T-helper 22 cell (primary cell): ENCODE measurements at places on chromosomes 11 and 22.

DNA sequence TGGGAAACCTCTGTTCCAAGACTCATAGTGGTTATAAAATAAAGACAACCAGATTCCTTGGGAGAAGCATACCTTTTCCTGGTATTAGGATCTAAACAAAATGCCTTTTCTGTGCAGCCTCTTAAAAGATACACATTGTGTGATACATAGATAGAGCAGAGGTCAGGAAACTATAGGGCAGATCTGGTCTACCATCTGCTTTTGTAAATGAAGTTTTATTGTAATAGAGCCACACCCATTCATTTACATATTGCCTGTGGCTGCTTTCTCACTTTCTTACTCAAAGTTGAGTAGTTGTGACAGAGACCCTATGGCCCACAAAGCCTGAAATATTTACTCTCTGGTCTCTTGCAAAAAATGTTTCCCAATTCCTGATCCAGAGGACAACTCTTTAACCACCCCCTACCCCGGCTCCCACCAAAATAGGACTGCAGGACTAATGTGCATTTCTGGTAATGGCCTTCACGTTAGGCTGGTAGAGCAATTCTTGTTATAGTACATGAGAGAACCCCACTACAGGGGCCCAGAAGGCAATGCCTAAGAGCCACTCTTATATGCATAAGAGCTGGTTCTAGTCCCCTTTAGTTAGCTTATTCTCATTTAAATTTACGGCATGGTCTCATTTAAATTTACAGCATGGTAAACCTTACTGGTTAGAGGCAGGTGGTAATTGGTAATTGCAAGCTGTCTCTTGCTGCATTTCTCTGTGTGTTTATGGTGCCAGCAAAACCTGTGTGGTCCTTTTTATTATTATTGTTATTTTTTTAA lies 76.8 kb upstream of the YWHAH start:
- DNase-seq: no peak

GRCh38 chr22:46370584-46371291 lies 35.2 kb downstream of the TRMU start:
- DNase-seq: no peak

- no peak for DNase-seq
These were observed 18.4 kb downstream of the YDJC start for GRCh38 chr22:21611210-21611977.

GRCh38 chr11:48142889-48143288 lies 73.7 kb upstream of the OR4B1 start:
- no peak for DNase-seq

DNA sequence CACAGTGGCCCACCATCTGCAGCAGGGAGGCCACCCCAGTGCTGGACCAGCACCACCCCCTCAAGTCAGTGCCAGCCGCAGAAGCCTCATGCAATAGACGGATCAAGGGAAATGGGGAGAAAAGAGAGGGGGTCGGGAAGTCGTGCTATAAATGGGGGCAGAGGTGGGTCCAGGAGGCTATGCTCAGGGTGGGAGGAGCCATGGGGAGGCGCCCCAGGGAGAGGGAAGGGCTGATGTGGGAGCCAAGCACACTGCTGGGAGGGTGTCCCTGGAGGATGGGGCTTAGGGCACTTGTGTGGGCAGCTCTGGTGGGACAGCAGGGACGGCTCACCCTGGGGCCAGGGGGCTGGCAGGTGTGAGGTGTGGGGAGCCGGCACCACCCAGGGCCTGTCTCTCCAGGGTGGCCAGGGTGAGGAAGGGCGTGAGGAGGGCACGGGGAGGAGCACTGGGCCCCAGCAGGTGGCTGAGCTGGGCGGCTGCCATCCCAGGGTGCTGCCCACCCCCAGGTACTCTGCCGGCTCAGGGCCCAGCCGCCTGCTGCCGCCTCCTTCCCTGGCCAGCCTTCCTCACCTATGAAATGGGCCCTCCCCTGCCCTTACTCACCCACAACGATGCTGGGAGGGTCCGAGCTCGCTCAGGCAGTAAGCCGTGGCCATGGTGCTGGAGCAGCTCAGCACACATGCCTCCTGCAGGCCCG lies 18.0 kb downstream of the PHLDA2 start:
- no peak for DNase-seq

DNA sequence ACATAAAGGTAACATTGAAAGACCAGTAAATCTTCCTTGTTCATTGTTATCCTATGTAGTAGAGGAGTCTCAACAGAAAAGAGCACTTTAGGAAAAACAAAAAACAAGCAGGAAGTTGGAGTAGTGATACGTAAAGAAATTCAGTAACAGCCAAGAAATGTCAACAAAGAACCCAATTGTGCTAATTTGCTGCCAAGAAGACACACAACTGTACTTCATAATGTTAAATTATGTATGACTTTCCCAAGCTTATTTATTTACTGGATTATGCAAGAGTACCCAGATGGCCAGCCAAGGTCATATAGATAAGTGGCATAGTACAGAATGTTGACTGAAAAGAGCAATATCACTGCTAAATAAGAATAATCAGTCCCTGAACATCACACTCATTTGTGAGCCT lies 264.7 kb upstream of the CCDC179 start:
- DNase-seq: no peak

- DNase-seq: no peak
These were observed 286.7 kb upstream of the CCDC90B start for GRCh38 chr11:83572581-83573496.

- no peak for DNase-seq
These were observed 293.5 kb downstream of the TMEM135 start for GRCh38 chr11:87331273-87331672.

DNA sequence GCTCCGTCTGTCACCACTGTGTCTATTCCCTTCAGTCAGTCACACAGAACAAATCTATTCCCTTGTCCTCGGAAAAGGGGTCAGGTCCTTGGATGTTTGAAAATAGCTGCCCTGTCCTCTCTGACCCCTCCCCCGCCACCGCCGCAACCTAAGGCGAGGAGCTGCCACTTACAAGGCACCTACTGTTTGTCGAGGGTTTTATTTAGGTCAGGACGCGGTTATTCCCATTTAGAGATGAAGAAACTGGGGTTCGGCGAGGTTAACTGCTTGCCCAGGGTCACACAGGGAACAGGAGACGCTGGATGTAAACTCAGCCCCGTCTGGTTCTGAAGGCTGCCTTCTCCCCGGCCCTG lies 1468.1 kb downstream of the BRD1 start:
- no peak for DNase-seq

DNA sequence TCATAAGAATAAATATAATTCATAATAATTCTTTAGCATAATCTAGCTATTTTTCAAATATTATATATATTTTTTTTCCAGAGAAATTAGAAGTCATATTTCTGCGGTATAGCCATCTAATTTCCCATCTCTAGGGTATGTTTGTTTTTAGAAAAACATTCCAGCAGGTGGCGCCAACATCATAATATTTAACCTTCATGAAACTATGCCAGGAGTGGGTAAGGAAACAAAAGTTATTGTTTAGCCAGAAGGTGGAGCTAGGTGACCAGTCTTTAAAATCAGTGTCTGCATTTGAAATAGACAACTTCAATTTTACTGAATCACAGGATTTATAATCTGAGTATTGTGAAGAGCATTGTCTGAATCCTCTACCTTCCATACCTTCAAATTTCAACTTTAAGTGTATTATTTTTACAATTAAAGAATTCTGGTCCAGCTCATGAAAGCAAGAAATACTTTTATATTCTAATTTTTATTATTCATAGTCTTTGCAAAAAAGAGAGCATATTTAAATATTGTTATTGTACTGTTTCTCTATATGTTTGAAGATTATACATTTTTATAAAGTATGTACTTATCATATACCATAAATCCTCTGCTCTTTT lies 15.7 kb upstream of the CCDC179 start:
- DNase-seq: peak; percentile 1

- no peak for DNase-seq
These were observed 108.4 kb downstream of the ZBTB16 start for GRCh38 chr11:114167771-114168448.

DNA sequence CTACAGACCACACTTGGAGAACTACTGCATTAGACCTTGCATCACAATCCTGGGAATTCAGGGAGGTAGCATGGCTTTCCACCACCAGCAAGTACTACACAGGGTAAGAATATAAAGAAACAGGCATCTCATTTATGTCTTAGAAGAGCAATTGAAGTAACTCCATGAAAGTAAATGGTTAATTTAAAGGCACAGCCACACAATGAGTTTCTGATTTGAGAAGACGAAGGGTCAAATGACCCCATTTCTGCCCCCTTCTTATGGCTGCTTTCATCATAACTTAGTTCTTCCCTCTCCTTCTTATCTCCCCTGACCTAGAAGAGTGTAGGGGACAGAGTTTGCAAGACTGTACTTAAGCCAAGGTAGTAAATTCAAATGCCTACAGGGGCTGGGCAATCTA lies 6.0 kb downstream of the TRIM66 start:
- DNase-seq: no peak

- no peak for DNase-seq
These were observed 10.4 kb downstream of the LARGE1 start for GRCh38 chr22:33909911-33910310.
